ENCODE measurements at places on chromosomes 5 and 9.

DNA sequence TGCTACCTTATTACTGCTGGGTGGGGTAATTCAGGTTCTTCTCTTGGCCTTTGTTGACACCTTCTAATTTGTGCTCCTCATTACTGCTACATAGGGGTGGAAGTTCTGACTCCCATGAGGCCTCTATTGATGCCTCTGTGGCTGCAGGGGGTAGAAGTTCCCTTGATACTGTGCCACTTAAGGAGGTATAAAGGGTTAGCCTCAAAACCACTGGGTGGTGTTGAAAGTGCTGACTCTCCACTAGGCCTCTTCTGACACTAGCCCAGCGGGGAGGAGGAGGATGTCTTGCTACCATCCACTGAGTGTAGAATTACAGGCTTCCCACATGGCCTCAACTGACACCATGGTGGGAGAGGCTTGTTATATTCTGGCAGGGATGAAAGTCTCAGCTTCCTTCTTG, 36.7 kb upstream of the CCDC112 start:
- no peak for DNase-seq

- DNase-seq = no peak
Measured at GRCh38 chr5:10579536-10580521, 16.0 kb downstream of the ANKRD33B start.

DNA sequence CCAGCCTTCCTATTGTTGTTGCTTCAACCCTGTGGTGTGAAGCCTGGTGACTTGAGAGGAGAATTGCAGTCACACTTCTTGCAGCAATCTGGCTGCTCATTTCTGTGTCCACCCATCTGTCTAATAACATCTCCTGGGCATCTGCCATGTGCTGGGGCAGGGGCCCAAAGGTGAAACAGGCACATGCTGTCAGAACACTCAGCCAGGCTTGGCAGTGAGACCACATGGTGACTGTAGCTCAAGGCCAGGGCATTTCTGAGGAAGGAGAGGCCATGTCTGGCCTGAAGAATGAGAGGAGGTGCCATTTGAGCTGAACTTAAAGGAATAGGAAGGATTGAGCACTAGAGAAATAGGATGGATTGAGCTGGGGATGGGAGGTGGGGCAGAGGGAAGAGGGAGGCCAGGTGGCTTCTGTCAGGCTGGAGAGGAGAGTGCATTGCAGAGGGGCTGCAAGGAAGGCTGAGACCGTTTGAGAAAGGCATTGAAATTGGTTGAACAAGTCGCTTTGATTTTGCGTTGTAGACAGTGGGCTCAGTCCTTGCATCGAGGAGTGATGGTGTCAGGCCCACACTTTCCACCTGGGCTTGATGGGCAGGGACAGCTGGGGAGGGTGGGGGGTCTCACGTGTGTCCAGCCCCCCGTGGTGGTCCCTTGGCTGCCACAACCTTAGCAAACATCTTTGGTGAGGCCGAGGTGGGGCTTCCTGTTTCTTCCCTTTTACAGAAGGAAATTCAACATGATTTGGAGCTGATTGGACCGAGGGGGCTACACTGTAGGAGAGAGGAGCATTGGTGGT, 222.4 kb downstream of the CACNA1B start:
- DNase-seq = no peak

- no peak for DNase-seq
Measured at GRCh38 chr9:95025213-95026147, 292.0 kb downstream of the FANCC start.

DNA sequence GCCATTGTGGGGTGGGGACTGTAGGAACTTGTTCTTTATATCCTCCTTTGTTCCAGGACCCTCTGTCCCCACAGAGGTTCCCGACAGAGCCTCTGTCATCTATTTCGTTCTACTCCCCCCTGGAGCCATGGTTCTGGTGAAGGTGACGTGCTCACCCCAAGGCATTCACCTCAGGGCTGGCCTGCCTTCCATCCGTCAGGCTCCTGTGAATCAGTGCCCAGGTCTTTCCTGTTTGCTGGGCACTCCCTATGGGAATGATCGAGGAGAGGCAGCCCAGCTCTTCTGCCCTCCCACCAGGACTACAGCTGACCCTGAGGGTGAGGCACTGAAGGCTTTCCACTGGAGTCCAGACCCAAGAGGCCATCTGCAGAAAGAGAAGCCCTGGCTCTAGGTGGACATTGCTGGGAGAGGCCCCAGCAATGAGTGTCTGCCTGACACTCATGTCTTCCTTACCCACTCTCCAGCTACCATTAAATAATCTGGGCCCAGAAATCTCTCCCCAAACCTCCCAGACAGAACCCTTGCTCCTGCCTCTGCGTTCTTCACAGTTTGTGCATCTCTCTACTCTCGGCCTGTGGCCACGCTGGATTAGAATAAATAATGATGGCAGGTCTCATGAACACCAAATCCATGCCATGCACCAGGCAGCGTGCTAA, 214.2 kb downstream of the FSTL4 start:
- no peak for DNase-seq
